ENCODE measurements at places on chromosomes 13 and 19.

GRCh38 chr13:98325724-98326123, 148.7 kb upstream of the RNF113B start:
- DNase-seq: no peak

GRCh38 chr13:72959643-72960042, 99.2 kb upstream of the KLF5 start:
- DNase-seq: no peak

DNA sequence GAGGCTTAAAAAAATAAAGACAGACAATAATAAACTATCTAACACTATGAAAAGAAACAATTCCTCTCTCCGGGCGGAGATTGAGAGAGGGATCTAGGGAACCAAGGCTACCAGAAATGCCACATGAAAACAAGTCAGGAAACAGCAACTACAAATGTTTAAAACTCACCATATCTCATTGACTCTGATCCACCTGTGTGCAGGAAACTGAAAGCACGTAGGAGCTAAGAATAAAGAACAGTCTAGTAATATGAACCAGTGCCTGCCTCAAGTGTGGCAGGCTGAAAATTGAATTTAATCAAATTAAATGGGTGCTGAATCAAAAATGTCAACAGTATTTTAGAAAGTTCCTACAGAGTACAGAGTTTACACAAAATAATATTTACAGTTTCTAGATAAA, 1701.0 kb downstream of the SLITRK5 start:
- no peak for DNase-seq

- no peak for DNase-seq
Observed at GRCh38 chr19:9808855-9809824, 9.7 kb downstream of the FBXL12 start.

DNA sequence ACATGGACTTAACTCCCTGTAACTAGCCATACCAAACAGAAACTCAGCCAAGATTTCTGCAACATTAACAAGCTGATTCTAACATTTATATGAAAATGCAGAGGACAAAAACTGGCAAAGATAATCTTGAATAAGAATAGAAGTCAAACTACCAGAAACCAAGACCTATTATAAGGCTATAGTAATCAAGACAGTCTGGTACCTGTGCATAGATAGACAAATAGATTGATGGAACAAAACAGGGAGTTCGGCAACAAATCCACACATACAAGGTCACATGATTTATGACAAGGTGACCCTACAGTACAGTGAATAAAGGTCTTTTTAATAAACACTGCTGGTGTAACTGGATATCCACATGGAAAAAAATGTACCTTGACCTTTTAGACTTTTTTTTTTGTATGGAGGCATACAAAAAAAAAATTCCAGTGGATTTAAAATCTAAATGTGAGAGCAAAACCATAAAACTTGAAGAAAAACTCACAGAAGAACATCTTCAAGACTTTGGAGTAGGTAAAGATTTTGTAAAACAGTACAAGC, 2.9 kb upstream of the RFC3 start:
- DNase-seq: no peak
